ENCODE measurements at places on chromosomes 4 and X. TPM values are rescaled to one million over a fixed set of nuclear protein-coding genes. Genes with fewer than 3 reads are reported as not detected.

ADH1A gene
- not detected for total RNA-seq

RPS6KA6 gene
- total RNA-seq, result 15.9 TPM

PPP1R3F gene
- total RNA-seq, result 5.5 TPM

CENPC gene
- 22.9 TPM for total RNA-seq

USP51 gene
- total RNA-seq, result 20.3 TPM

ARMCX4 gene
- 14.0 TPM for total RNA-seq

HSFX3 gene
- not detected for total RNA-seq

TMSB15A gene
- 78.6 TPM for total RNA-seq

OPN1MW2 gene
- not detected for total RNA-seq

CLIC2 gene
- total RNA-seq, result not detected

PDGFRA gene
- 8.4 TPM for total RNA-seq

RENBP gene
- total RNA-seq, result 20.7 TPM

VEGFD gene
- 0.42 TPM for total RNA-seq

SYN1 gene
- total RNA-seq, result 7.1 TPM

GLOD5 gene
- not detected for total RNA-seq

LUZP4 gene
- not detected for total RNA-seq

GLRA2 gene
- total RNA-seq, result not detected

CCDC149 gene
- total RNA-seq, result 5.8 TPM

NSUN7 gene
- 18.2 TPM for total RNA-seq

ALG13 gene
- total RNA-seq, result 77.2 TPM

CD99L2 gene
- total RNA-seq, result 13.3 TPM

MAGEA11 gene
- not detected for total RNA-seq

RNF175 gene
- 4.2 TPM for total RNA-seq

MAGEE2 gene
- not detected for total RNA-seq

ASMT gene
- not detected for total RNA-seq

HGFAC gene
- total RNA-seq, result 0.47 TPM

ZNF711 gene
- total RNA-seq, result 21.7 TPM

MAGEA9B gene
- total RNA-seq, result not detected

UGT8 gene
- total RNA-seq, result 12.4 TPM

TMPRSS11A gene
- not detected for total RNA-seq

LNX1 gene
- 5.7 TPM for total RNA-seq

All from endodermal cell (in vitro differentiated cells).